Amniotic stem cell (primary cell): ENCODE measurements at places on chromosomes 3 and 15.

GRCh38 chr15:100291106-100291505, 50.7 kb downstream of the ADAMTS17 start:
- DNase-seq: no peak

DNA sequence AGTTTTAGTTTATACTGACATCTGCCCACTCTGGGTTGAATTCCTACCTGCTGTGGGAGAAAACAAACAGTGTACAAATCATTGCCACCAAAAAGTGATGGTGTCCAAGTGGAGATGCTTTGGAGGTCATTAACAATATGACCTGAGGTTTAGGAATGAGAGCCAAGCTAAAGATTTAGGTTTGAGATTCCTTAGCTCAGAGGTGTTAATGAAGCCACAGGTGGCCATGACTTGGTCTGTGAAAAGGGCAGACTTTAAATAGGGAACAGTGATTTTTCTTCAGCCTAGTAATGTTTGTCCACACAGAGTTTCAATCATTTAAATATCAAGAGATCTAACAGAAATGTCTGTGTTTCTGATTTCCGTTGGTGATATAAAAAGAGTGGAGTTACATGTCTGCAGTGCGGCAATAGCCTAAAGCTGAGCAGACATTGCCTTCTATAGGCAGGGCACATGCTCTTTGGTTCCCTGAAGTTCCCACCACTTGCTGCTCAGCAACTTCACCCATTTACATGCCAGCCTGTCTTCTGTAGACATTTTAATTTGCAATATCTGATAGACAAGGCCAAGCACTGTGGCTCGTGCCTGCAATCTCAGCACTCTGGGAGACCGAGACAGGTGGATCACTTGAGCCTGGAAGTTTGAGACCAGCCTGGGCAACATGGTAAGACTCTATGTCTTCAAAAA, 423.2 kb downstream of the IL5RA start:
- no peak for DNase-seq

DNA sequence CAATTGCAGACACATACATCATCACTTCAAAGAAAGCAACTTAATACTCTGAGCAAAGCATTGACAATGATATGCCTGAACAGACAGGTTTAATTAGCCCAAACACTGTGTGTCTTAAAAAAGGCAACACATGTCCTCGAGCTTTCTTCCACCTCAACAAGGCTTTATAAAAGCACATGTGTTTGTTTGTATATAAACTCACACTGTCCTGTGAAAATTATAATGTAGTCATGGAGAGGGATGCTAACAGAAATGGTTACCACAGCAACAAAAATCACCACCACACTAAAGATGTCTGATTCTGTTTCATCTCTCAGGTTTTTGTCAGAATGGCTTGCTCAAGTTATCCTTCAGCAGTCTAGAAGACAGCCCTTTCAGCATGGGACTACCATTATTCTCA, 314.7 kb downstream of the MAGI1 start:
- no peak for DNase-seq

DNA sequence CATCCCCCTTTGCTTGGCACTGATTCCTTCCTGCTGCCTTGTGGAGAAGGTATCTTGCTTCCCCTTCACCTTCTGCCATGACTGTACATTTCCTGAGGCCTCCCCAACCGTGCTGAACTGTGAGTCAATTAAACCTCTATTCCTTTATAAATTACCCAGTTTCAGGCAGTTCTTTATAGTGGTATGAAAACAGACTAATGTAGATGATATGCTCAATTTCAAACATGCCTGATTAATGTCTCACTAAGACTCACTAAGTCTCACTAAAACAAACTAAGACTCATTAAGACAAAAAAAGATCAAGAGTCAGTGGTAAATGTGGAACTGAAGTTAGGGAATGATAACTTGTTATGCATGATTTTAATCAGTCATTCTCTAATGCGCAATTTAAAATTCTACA, 606.6 kb downstream of the RBMS3 start:
- no peak for DNase-seq

- no peak for DNase-seq
Observed at GRCh38 chr15:90295270-90295648, 29.8 kb downstream of the NGRN start.

DNA sequence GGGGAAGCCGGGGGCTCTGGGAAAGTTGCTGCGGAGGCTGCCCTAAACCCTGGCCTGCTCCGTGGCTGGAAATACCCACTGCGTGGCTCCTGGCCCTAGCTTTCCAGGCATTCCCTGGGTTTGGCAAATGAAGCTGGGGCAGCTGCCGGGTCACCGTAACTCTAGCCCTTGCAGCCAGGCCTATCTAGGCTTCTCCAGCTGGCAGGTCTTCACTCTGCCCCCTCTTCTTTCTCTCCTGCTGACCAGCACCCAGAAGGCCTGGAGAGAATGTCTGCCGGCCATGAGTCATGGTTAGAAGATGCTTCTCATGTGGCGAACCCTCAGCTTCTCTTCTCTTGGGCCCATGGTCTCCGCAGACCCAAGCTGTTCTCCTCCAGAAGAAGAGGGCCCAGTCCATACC, 5.6 kb upstream of the DLL4 start:
- no peak for DNase-seq

DNA sequence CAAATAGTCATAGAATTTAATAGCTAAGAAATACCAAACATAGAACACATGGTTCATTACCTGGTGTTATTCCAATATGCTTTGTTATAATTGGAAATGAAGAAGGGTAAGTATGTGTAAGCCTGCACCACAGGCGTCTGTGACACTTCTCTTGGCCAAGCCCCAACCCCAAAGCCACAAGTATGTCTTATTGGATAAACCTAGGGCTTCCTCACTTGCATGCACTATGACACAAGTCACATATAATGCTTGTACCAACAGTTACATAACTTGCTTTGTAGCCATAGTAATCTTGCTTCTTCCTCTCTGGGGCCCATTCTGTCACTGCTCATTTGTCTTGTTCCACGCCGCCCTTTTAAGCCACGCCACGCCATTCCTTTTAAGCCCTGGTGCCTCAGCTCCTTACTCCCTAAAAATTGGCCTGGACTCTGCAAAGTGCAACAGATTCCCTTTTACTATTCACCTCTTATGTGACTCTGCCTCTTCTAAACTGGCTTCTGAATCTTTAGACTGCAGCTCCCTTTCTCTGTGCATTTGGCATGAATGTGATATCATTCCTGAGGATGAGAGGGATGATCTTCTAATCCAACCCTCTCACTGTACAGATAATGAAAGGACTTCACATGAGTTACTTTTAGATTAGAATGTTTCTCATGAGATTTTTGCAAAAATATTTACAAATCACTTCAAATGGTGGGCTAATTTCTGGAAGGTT, 48.1 kb upstream of the EPHA3 start:
- no peak for DNase-seq

- DNase-seq: no peak
Observed at GRCh38 chr15:47503876-47504275, 213.4 kb upstream of the SEMA6D start.

DNA sequence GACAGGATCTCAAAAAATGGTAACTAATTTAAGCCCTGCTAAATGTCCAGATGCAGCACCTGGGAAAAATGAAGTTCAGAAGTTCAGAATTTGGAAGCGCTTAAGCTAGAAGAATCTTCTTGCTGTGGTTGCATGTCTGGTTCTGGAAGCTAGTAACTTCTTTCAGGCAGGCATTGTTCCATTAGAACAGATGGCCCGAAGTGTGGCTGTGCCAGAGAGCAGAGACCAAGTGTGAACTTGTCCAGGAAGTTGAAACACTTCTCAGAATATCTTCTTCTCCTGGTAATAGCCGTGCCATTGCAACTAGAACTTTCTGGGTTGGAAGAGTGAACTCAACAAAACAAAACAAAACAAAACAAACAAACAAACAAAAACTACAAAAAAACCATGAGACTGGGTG, 80.0 kb downstream of the MITF start:
- no peak for DNase-seq

DNA sequence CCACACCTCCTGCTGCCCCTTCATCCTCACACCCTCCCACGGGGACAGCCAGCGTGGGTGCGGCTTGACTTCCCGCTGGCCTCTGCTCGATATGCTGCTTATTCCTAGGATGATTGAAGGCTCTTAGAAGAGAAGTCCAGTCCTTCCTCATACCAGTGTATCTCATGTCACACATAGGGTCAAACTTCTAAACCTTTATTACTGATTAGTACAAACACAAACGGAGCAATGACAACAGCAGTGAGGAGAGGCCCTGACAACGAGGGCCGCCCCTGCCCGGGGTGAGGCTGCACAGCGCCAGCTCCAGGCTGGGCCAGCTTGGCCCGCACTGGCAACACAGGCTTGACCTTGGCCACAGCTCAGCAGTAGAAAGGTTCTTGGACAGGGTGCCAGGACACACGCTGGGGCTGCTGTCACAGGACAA, 3.7 kb downstream of the CIB1 start:
- DNase-seq: no peak

DNA sequence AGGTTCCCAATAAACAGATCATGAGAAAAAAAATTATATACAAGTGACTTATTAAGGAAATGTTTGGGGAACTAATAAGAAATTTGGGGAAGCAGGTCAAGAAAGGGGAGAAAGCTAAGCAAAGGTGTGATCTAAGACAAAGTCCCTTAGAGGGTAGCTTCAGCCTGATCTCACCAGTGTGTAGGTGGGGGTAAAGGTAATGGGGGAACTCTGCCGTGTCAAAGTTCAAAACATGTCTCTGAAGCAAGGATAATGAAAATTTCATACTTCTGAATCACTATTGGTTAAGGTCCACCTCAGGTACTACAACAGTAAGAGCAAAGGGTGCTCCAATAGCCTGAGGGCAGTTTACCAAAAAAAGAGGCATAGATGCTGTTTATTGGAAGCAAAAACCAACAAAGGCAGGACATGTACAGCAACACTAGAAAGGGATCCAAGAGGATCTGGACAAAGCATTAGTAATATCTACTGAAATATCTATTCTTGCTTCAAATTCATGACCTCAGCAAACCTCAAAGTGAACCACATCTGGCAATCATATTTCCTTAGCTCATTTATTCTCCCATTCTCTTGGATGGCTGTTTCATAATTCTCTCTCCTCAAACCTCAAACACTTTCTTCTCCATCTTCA, 6.9 kb downstream of the ACAD11 start:
- DNase-seq: no peak

DNA sequence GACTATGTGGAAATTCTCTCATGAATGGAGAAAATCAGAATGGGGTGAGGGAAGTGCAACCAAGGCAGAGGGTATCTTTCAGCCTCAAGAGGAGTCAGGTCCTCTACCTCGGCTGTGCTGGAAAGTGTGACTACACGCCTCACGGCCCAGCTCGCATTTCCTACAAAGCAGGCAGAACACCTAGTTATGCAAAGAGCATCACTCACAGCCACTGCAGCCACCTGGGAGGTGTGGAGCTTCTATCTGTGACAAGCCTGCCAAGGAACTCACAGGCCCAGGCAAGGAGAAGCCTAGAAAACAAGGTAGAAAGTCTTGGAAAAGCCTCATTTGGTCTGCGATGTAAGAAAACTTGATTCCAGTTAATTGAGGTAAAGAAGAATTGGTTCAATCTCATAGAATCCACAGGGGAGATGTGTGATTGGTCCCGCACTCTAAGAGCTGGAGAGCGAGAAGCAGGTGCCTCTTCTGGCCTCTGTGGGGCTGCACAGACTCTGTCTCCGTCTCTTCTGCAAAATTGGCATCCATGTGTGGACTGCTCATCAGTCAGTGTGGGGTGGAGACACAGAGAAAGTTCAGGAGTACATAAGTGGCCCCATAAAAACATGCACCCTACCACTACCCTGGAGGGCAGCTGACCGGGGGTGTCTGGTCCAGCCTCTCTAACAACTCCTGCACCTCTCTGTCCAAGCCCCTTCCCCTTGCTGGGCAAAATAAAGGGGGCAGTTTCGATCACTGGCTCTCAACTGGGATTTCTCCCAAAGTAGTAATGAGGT, 76.8 kb downstream of the TAMM41 start:
- no peak for DNase-seq

- no peak for DNase-seq
Observed at GRCh38 chr3:116103868-116104530, 341.3 kb downstream of the LSAMP start.

DNA sequence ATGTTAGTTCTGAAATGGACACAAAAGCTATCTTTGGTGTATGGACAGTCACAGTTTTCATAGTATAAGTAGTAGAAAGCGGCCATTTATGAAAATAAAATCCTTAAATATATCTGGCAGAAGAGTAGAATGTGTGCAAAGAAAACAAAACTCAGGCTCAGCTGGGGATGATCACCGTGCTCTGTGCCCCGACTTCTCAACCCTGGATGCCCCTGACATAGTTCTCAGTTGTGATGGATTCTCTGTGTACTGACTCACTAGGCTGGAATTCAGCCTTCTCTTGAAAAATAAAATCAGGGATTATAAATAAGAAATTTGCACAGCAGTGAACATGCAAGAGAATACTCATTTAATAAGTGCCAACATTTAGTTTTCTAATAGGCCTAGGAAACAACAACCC, 925.1 kb upstream of the NR2F2 start:
- DNase-seq: no peak

DNA sequence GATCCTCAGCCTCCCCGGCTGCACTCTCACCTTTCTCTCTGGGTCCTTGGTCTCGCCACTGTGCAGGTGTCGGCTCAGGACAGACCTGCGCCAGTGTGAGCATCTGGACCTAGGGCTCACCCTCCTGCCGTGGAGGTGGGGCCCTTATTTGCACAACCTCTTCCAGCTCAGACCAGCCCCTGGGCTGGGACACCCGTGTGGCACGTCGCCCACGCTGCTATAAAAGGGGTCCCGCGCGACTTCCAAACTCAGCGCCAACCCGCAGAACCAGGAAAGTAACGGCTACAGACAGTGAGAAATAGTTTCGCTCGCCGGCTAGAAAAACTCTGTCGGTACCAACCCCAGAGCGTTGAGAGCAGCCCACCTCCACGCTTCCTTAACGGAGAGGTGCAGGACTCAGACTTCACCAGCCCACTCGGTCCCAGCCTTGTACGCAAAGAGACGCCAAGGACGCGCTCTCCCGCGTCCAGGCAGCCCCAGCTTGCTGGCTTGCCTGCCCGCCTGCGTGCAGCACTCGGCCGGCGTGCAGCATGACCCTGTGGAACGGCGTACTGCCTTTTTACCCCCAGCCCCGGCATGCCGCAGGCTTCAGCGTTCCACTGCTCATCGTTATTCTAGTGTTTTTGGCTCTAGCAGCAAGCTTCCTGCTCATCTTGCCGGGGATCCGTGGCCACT, at the start of the genes DUOX2 and DUOXA2:
Gene DUOX2, minus strand, starts transcription at position 97 of the 675 bp plus-strand sequence. CDS start 761 bp downstream, outside the sequence.
Gene DUOXA2, plus strand, starts transcription at position 251 of the 675 bp plus-strand sequence. Its CDS starts 280 bp downstream, at position 531.
- no peak for DNase-seq

DNA sequence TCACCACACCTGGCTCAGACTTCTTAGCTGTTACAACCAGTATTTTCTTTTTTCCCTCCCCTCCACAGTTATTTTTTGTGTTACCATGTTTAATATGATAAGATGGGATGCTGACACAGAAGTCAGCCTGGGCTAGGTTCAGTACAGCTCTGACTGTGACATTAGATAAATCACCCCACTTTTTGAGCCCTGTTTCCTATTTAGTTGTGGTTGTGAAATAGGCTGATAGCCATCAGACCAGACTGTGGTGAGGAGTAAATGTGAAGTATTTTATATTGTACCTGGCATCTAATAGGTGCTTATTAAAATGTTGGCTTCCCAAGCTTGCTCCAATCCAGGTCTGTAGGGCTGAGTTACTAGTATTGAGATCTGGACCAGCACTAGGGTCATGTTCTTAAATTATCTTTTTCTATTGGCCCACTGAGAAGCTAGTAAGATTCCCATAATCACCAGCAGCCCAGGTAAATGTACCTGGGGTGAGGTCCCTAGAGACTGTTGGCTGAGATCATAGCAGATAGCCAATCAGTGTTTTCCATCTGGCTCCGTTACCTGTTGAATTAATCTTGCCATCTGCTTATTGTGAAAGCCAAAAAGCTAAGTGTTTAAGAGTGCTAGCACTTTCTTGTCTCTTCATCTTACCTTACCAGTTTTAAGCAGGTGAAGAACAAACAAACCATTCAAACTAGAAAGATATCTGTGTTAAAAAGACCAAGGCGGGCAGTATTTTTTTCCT, 61.0 kb downstream of the CCK start:
- no peak for DNase-seq

- DNase-seq: no peak
Observed at GRCh38 chr3:195366200-195366925, 76.5 kb downstream of the ACAP2 start.
